ENCODE measurements at places on chromosomes 16 and 17.
A peak's percentile ranks its signal among the peaks of the same experiment; 100 is the strongest.

GRCh38 chr16:66309-67182 lies 5.9 kb downstream of the RHBDF1 start:
- no peak for DNase-seq

GRCh38 chr16:85544668-85545067 lies 68.5 kb upstream of the GSE1 start:
- DNase-seq: no peak

DNA sequence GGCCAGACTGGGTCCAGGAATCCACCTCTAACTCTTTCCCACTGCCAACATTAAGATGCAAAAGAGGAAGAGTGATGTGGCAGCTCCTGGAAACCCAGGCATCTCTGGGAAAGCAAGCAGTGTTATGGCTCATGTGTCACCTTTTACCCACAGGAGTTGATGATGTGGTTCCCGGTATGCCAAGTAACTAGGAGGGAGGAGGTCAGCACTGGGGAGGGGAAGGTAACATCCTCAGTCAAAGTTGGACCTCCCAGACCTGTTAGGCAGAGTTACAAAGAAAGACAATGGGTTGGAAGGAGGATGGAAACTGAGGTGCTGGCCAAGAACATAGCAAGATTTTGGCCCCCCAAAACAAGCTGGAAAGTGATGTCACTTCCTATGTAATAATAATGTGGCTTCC lies 11.4 kb downstream of the KRABD2 start:
- peak; percentile 33 for DNase-seq

- DNase-seq: peak; percentile 21
Measured at GRCh38 chr17:1907909-1908698, 78.3 kb downstream of the RPA1 start.

DNA sequence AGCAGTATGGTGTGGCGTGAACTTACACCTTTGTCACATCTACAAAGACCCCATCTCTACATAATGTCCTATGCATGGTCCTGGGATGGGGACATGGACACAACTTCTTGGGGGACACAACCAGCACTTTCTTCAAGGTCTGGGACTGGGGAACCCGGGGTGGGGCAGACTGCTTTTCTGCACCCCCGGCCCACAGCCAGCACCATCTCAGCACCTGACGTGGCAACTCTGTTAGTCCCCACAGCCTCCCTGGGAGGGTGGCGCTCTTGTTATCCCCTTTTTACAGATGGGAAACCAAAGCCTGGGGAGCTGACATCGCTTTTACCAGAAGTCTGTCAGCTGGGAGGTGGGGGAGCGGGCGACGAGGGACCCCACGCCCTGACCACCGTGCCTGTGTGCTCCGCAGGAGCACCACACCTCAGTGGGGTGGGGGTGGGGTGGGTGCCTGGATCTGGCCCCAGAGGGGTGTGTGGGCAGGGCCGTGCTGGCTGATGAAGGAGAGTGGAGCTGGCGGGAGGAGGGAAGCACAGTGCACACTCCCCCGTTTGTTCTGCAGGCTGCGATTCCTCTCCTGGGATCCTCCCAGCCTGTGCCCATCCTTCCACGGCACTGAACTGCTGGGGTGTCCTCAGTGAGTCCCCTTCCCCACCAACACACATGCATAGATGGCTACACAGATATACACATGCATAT lies 115.4 kb upstream of the GSE1 start:
- no peak for DNase-seq

DNA sequence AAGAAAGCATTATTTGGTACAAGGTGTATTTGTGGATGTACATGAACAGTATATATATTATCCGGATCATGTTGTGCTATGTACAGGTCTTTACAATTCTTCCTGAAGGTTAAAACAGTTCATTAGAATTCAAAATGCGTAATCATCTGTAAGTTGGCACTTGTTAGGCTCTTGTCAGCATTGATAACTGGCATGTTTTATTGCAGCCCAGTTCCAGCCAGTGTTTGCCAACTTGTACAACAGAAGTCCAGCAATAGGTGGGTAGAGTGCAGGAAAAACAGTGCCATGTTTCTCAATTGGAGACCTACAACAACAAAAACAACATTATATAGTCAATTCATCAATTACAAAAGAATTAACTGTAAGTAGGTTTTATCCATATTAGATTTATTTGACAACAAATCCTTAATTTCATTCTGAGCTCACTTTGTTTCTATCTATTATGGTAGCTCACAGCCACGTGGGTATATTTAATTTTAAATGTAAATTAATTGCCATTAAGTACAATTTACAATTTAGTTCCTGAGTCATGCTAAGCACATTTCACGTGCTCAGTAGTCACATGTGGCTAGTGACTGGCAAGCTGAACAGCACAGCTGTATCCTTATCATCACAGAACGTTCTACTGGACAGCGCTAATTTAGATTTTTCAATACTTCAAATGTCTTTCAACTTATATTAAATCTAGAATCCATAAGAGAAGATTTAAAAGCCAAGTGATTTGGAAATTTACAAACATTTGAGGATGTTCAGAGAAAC lies 8.6 kb upstream of the ANKFY1 start:
- DNase-seq: no peak

All from fibroblast of skin of scalp (primary cell).